BJ (cell line): ENCODE measurements at places on chromosomes 5 and 9. TPM values are rescaled to one million over a fixed set of nuclear protein-coding genes. Genes with fewer than 3 reads are reported as not detected.

The PCDHB16 gene
- 0.21 and 0.32 TPM in 2 replicates for polyA plus RNA-seq

The FOXI1 gene
- polyA plus RNA-seq: not detected in 2 replicates

The IFNB1 gene
- not detected in 2 replicates for polyA plus RNA-seq

The NUTM2G gene
- polyA plus RNA-seq: not detected in 2 replicates

DNA sequence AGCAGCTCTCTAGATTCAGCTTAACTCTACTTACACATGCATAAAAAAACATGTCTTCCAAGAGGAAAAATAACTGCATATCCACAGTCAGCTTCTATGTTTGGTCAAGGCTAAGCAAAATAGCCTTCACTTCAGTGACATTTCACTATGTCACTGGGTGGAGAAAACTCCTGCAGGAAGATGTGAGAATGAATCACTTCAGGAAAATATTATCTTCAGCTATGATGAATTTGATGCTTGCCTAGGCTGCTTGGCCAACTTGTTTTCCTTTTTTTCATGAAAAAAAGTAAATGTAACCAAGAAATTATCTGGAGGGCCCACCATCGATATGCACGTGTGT lies 143.0 kb upstream of the ZNF608 start:
- DNase-seq: no peak

DNA sequence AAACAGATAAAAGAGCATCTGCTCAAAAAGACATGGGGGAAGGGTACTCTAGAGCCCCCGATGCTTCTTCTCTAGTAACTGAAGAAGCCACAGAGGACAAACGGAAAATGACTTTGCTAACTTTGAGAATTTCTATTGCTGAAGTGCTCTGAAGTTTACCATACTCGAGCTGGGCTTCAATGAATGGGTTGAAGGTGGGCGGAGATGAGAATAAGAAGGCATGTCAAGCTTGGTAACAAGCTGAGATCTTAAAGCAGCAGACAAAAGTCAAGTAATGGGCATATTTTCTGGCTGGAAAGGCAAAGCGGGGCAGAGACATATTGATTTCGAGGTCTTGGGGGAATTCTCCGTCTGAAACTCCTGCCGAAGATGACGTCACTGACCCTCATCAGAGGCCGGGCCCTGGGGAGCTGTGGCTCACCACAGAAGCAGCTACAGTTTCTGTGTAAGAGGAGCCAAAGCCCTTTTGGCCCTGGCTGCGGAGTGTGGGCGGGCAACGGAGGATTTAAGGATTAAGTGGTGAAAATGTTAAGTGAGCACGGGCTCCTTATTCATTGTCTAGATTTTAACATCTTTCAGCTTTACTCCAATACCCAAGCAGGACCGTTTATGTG lies 115.8 kb upstream of the SLIT3 start:
- DNase-seq: no peak

GRCh38 chr9:30507166-30507565 lies 1877.3 kb upstream of the ACO1 start:
- DNase-seq: no peak

DNA sequence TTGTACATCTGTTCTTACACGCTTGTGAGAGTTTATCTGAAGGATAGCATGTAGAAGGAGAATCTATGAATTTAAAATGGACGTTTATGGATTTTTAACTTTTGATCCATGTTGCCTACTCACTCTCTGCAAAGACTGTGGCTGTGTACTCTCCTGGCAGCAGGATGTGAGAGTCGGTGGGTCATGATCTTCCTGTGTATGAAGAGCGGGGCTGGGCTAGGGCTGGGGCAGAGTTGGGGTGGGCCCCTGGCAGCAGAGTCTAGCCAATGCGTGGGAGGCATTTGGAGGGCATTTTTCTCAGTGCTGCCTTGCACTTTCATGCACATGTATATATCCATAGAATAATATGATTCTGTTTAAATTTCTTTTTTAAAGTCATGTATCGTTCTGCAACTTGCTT lies 24.0 kb upstream of the DAB2IP start:
- no peak for DNase-seq

- no peak for DNase-seq
Observed at GRCh38 chr5:80959768-80960442, at the start of gene RASGRF2. RASGRF2 (plus strand) TSS chr5:80960363; CDS start chr5:80960739, 376 bp downstream.

DNA sequence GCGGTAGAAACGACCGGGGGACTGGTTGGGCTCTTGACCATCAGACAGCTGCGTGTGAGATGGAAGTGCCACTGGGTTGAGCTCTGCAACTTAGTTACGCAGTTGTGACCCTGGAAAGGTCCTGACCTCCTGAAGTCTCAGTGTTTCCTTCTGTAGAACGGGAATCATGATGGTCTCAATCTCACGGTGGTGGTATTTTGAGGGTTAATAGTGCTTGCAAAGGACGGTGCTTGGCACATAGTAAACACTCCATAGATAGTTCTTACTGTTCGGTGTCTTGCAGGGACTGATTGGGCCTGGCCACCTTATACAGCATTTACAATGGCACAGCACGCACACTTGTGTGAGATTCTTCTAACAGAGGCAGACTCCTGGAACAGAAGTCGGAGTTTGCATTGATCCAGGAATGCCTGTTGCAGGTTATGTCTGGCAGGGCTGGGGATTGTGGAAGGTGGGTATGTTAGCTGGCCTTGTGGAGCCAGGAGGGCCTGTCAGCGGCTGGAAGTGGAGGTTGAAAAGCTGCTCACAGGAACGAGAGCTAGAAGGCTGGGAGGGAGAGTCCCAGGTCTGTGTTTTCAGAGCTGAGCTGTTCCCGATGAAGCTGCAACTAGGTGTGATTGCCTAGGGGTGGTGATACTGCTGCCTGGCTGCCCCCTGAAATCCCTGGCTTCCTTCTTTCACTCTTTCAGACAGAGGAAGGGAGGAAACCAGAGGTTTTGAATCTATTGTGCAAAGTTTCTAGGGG lies 962 bp upstream of the TXN start:
- DNase-seq: no peak

GRCh38 chr9:1458503-1458902 lies 408.3 kb downstream of the DMRT2 start:
- DNase-seq: peak; percentile 21

DNA sequence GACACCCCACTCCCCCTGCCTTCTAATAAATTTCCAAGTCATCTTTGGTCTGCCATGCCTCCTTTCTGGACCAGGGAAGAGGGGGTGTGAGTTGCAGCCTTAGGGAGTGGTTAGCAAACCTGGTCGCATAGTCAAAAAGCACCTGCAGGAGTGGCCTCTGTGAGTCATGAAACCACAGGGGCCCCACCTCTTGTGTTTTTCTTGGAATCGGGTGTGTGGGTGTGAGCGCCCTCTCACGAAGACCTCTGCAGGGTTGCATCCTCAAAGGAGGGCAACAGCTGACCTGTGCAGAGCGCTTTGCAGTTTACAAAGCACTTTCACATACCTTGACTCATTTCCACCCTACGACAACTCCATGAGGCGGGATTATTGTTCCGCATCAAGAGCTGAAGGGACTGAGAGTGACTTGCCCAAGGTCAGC lies 36.8 kb upstream of the TEX48 start:
- no peak for DNase-seq

DNA sequence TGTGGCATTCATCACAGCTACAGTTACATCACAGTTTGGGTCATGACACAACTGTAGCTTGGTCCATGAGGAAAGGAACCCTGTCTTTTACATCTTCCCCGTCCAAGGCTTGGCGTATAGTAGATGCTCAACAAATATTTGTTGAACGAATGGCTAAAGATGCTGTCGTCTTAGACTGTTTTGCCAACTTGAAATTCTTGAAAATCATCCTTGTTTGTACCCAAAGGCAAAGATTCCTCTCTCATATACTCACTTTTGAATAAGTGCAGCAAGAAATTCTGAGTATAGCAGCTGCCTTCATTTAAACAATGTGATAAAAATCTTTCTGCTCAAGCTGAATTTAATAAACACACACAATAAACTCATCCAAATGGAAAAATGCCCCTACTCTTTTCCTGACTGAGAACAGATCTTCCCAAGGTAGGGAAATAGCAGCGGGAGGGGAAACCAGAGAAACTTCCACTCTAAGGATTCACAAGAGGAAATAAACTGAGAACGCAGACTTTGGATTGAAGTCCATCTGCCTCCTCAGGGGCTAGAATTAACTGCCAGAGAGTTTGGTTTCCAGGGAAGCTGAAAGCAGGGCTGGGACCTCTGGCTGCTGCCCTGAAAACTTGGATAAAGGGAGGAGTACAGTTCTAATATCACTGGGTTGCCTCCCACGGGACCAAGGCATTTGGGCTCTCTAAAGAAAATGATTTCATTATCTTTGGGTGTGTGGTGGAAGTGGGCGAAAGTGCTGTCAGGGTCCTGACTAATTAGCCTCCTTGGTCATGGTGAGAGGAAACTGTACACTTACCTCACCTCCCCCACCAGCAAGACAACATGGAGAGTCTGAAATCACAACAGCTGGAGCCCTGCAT lies 99.1 kb downstream of the DPYSL3 start:
- DNase-seq: no peak

GRCh38 chr9:132892400-132892799 lies 13.7 kb downstream of the SPACA9 start:
- DNase-seq: no peak

GRCh38 chr9:14158916-14159315 lies 155.0 kb downstream of the NFIB start:
- no peak for DNase-seq

DNA sequence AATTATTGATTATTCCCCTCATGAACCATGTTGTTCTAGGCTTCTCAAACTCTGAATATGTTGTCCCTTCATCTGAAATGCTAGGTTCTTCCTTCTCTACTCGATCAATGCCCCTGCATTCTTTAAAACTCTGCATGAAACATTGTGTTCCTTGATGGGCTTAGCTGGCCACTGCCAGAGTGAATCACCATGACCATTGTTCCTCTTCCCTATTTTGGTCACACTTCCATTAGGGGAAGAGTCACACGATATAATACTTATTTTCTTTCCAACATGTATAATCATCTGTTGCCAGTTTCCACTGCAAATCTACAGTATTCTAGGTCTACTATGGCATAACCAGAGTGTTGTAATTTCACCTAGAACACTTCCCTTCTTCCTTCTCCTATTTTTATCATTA lies 247.9 kb downstream of the TRPM3 start:
- DNase-seq: no peak

DNA sequence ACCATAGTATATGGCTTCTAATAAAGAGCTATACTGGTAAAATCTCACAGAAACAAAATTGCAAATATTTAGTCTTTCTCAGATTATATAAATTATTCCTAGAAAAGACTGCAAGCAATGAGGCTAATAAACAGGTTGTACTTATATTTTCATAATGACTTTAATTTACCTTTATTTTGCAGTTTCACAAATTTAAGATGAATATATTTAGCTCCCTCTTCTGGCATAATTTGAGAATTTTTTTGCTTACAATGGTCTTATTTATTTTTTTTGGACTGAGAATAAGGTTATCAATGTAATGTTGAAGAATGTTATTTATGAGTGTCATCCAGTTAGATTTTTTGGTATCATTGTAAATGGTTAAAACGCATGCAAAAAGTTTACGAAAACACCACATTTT lies 56.7 kb downstream of the PIK3R1 start:
- DNase-seq: no peak

DNA sequence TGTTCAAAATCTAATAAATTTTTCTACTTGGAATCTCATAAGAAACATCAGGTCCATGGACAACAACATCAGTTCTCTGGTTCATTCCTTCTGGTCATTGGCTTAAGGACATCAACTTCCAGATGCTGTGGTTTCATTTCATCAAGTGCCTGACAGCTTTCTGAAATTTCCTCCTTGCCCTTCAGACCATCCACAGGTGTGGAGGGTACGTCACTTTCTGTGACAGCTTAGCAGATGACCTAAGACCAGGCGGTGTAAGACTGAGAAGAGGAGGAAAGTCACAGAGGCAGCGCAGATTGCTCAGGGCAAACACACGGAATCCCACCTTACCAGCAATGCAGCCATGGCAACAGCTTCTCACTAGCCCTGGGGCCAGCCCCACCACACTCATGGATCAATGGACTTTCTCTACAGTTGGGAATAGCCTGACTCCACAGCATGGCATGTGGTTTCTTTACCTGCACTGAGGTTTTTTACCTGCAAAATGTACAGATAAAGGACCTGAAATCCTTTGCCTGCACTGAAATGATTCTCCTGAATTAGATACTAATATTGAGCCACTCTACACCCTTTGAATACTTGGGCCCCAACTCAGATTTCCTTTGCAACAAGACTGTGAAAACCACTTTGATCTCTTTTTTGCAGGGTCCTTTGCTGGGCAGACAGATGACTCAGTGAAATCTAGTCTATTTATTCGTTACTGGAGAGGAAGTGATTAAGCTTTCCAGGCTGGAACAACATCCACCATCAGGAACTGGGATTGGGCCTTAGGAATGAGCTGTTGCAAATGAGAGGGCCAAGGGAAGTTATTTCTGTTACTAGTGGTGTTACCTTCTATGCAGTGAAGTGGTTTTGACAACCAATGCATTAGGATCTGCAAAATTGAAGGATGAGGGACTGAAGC lies 26.9 kb downstream of the TICAM2 start:
- DNase-seq: no peak

- no peak for DNase-seq
Observed at GRCh38 chr5:40780199-40780598, 18.0 kb downstream of the PRKAA1 start.

- no peak for DNase-seq
Observed at GRCh38 chr9:79395228-79395627, 176.5 kb upstream of the TLE4 start.

- no peak for DNase-seq
Observed at GRCh38 chr5:84131372-84131771, 253.3 kb downstream of the EDIL3 start.

DNA sequence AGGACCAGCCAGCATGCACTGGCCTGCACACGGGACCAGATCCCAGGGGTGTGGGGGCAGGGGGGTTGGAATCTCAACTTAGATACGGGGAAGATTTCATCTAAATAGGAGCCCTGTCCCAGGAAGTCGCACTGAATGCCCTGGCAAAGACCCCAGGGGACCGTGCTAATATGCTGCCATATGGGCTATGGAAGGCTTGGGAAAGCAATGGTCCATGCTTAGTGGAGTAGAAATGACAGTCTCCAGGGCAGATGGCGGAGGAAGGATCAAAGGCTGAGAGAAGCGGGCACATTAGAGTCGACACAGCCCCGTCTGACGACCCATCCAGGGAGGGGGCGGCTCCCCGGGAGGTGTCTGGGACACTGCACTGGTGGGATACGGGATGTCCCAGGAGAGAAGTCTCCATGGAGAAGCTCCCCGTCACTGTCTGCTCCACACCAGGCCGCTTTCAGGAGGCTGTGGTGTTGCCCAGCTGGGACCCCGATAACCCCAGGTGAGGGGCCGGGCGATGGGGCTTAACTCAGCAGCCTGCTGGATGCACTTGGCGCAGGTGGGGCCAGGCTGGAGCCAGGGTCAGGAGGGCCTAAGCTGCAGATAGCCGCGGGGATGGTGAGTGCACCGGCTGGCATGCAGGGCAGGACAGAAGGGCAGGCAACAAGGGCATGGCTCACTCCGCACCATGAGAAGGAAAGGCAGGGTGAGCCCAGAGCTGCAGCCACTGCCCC lies 377.7 kb upstream of the IRX1 start:
- no peak for DNase-seq

GRCh38 chr5:173143567-173143966 lies 764 bp upstream of the BNIP1 start:
- DNase-seq: no peak

GRCh38 chr5:118095115-118095514 lies 893.2 kb downstream of the DTWD2 start:
- no peak for DNase-seq

- peak; percentile 87 for DNase-seq
Observed at GRCh38 chr9:38026021-38026809, 42.8 kb downstream of the SHB start.

- no peak for DNase-seq
Observed at GRCh38 chr9:107874137-107874536, 384.6 kb upstream of the KLF4 start.
